ENCODE measurements at places on chromosomes 11 and 22.

- no peak for DNase-seq
Measured at GRCh38 chr22:26561756-26562417, 28.0 kb downstream of the TPST2 start.

DNA sequence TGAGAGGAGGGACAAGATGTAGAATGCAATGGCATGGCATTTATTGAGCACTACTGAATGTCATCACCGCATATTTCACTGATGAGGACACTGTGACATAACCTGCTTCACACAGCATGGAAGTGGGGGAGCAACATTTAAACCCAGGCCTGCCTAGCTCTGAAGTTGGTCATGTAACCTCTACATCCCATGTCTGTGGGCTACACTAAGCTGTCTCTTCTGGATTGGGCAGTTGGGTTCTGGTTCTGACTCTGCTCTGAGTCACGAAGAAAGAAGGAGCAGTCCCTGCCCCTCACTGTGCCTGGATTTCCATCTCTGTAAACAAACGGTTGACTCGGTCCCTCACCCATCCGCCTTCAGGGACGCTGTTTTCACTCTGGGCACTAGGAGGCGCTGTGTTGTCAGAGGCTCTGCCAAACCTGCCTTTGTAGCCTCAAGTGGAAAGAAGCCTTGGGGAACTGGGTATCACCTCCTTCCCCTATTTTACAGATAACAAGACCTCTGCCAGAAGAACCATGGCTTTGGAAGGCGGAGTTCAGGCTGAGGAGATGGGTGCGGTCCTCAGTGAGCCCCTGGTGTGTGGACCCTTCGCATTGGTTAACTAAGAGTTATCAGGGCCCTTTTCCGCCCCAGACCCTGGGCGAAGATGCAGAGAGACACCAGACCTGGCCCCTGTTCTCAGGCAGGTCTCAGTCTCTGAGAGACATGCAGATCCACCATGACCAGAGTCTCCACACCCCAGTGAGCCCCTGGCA is 12.7 kb upstream of the ARHGEF17 start:
- DNase-seq, result peak; percentile 91

- DNase-seq, result no peak
Measured at GRCh38 chr11:67500831-67501715, 4.1 kb downstream of the PITPNM1 start.

DNA sequence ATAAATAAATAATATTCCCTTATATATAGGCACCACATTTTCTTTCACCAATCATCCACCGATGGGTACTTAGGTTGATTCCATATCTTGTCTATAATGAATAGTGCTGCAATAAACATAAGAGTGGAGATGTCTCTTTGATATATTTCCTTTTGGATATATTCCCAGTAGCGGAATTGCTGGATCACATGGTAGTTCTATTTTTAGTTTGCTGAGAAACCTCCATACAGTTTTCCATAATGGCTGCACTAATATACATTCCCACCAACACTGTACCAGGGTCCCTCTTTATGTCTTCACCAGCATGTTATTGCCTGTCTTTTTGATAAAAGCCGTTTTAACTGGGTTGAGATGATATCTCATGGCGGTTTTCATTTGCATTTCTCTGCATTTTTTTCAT is 23.6 kb downstream of the PAMR1 start:
- DNase-seq, result no peak

- no peak for DNase-seq
Measured at GRCh38 chr11:118462178-118462577, 25.9 kb downstream of the KMT2A start.

- no peak for DNase-seq
Measured at GRCh38 chr22:42655693-42656092, 6.5 kb upstream of the CYB5R3 start.

DNA sequence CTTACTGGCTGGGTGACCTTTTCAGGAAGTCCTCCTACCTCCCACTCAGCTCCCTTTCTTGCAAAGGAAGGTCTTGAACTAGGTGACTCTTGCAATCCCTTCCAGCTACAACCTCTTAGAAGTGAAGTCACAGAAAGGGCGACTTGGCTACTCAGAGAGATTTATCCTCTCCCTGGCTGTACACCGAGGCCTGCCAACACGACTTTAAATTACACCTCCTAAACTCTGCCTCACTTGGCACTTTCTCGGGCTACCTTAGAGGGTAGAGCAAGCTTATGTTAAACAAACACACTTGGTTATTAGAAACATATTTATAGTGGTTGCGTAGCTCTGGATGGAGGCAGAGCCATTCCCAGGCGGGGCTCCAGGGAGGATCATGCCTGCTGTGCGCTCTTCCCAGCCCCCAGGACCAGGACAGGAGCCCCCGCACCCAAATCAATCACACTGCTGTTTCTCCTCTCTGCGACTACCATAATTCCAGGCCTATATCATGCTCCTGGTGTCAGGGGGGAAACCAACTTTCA is 358.4 kb downstream of the BUD13 start:
- DNase-seq, result no peak

DNA sequence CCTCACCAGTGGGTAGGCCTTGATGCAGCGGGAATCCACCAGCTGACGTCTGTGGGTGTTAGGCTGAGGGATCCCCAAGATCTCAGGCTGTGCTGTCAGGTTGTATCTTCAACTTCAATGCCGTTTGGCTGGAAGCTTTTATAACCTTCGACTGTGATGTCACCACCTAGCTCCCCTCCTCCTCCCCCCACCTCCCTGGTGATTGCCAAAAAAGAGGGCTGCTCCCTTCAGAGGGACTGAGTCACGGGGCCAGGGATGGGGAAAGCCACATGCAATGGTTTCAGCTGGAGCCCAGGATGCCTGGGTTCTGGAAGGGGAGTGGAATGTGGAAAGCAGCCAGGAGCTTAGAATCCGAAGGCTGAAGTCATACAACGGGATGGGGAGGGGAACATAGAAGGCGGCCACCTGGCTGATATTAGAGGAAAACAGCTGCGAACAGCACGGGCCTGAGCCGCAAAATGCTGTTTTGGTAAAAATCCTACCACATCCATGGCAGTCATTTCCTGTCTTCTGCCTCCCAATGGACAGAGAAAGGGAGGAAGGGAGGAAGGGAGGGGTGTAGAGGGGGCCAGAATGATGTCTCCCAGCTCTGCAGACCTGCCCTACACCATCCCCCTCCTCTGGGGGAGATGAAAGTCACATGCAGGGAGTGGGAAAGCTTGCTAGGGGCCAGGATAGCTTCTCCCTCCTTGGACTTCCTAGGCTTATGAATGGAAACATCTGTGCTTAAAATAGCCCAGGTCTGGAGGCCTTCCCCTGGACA is at the start of gene LRRN4CL:
TSS of gene LRRN4CL (minus strand) at position 110 of the 763 bp plus-strand sequence. CDS start 1,022 bp downstream, outside the sequence.
- DNase-seq, result no peak

GRCh38 chr11:113271551-113272245 is 42.7 kb upstream of the TTC12 start:
- no peak for DNase-seq

DNA sequence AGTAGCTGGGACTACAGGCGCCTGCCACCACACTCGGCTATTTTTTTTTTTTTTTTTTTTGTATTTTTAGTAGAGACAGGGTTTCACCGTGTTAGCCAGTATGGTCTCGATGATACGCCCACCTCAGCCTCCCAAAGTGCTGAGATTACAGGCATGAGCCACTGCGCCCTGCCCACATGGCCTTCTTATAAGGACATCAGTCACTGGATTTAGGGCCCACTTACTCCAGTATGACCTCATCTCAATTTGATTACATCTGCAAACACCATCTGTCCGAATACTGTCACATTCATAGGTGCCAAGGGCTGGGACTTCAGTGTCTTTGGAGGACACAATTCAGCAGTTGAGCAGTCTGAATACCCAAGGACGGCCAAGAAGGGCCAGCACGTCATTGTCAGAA is 8.2 kb upstream of the PRR5 start:
- DNase-seq, result no peak

DNA sequence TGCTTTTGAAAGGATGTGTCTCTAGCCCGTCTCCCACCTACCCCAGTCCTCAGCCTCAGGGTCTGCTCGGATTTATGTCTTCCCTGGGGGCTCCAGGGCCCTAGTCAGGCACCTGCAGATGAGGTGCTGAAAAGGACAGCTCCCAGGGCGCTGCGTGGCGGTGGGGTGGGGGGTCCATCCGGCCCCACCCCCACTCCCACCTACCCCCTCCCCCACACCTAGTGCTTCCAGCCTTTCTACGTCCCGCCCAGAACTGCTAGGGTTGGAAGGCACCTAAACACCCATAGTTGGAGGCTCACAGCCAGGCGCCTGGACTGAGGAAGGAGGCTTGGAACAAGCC is 1.4 kb upstream of the ROBO3 start:
- DNase-seq, result no peak

DNA sequence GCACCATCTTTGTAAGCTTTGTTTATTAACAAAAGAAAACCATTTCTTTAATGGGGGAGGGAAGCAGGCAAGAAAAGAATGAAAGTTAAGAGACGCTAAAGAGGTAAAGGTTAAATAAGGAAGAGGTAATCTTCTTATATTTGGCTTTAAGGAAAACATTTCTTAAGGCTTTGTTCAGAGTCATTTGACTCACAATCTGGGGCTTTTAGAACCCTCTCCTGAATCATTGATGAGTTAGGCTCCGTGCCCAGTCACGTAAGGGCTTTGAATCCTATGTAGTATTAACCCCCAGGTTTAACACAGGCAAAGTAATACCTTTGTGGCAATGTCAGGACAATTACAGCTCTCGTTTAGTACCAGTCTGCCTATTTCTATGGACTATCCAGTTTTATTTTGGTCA is 26.1 kb downstream of the MADD start:
- DNase-seq, result no peak

DNA sequence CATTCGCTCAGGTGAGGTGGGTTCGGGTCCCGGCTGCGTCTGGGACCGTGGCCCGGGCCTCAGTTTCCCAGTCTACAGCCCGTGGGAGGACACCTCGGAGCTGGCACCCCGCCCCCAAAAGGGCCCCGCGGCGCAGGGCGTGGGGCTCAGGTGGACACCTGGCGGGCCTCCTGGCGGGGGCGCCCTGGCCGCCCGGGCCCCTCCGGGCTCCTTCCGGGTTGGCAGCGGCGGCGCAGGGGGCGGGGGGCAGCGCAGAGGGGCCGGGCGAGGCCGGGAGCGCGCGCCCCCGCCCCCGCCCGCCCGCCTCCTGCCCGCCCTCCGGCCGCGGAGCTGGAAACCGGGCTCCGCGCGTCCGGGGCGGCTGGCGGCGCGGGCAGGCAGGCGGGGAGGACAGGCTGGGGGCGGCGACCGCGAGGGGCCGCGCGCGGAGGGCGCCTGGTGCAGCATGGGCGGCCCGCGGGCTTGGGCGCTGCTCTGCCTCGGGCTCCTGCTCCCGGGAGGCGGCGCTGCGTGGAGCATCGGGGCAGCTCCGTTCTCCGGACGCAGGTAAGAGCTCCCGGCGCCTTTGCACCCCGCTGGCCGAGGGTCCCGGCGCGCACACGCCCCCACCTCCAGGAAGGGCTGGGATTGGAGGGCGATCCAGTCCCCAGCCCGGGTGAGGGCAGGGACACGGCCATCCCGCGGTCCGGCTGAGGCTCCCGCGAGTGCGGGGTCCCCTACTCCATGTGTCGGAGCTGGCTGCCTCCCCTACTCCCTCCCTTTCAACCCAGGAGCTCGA is at the start of gene EMID1:
TSS of gene EMID1 (plus strand) at position 303 of the 778 bp plus-strand sequence. CDS start at position 446, 143 bp downstream.
- DNase-seq, result no peak

DNA sequence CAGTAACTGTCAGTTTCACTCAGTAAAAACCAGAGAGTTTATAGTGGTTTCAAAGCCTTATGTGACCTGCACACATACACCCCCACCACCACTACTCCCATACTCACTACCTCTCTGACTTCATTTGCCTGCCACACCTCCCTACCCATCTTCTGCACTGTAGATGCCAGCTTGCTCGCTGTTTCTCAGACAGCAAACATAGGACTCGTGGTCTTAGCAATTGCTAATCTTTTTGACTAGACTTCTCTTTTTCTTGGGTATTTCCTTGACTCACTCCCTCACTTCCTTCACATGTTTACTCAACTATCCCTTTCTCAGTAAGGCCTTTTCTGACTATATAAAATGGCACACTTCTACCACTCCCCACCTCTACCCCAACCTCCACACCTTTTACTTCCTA is 27.8 kb downstream of the CEP295 start:
- no peak for DNase-seq

DNA sequence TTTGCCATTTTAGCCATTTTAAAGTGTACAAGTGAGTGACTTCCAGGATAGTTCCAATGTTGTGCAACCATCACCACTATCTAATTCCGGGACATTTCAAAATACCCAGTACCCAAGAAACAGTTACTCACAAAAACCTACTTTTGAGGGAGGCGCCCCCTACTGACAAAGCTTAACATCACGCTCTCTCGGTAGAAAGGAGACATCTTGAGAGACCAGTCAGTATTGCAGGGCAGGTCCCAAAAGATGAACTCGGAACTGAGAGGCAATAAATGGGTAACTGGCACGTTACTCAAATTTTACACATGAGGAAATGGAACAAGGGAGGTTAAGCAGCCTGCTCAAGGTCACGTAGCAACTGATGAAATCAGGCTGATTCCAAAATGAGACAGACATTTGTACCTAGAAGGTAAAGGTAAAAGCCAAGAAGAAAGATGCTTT is 50.0 kb upstream of the POU2AF1 start:
- DNase-seq, result peak; percentile 79

GRCh38 chr11:17743808-17744119 is 9.2 kb downstream of the KCNC1 start:
- no peak for DNase-seq

DNA sequence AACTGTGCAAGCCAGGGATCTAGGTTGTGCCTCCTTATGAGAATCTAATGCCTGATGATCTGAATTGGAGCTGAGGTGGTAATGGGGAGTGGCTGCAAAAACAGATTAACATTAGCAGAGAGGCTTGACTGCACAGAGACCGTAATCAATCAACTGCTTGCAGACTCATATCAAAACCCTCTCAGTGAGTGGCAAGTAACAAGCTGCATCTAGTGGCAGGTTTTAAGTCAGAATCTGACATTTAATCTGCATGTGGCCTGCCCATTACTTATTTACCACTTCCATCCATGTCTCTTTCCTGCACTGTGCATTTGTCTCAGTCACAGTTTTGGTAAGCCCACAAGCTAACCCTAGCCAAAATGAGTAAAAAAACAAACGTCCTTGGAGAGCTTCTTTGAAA is 11.2 kb downstream of the C11orf58 start:
- DNase-seq, result no peak

- DNase-seq, result no peak
Measured at GRCh38 chr22:25843660-25844405, 101.8 kb downstream of the MYO18B start.

DNA sequence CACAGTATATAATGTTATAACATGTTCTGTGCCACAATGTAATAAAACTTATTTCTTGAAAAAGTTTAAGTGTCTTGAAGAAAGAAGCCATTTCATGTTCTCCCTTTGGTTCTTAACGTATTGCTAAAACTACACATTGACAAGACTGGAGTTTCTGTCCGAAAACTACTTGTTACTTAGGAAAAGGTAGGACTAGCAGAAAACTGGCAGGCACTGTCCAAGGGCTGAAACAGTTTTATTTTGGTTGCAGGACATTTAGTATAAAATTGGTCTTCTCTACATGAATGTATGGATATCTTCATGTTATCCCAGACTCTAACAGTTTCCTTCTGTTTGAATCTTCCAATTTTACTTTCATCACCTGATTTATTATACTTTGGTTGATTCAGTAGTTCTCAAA is 1027.1 kb downstream of the LRRC4C start:
- DNase-seq, result no peak

All from stimulated activated effector memory CD8-positive, alpha-beta T cell treated with anti-CD3 and anti-CD28 coated beads, Interleukin-12 subunit alpha, Interleukin-12 subunit beta, amount 100 ng/mL, for 72 hours (primary cell).